ENCODE measurements at places on chromosomes 5 and 9.

DNA sequence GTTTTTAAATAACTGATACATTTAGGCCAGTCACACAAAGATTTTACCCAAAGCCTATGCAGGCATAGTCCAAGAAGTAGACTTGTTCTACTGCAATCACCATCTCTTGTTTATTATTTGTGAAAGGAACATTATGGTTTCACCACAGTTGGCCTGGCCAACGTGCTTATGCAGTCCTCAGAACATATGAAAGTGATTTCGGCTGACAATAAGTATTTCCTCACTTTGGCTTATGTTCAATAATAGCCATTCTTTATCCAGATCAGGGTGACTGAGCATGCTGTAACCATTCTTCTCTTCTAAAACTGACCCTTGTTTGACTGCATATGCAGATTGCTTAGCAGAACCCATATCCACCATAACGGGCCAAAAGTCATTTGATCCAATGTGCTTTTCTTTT, 76.6 kb upstream of the CCDC152 start:
- ATAC-seq: no peak

DNA sequence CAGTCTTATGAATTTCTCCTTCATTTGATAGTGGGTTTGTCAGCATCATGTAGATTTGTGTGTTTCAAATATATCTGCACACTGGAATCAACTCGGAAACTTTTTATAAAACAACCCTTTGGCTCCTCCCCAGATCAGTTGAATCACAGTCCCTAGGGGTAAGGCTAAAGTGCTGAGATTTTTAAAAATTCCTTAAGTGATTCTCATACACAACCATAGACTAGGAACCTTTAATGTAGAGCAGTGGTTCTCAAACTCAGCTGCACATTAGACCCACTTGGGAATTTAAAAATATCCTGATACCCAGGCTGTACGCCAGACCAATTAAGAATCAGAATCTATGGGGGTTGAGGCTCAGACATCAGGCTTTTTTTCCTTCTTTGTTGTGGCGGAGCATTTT, 17.5 kb upstream of the JAK2 start:
- ATAC-seq: no peak

GRCh38 chr9:38622288-38622674, 1.9 kb upstream of the ANKRD18A start:
- peak; percentile 13 for ATAC-seq

GRCh38 chr9:109269839-109270238, 51.0 kb downstream of the EPB41L4B start:
- ATAC-seq: no peak

DNA sequence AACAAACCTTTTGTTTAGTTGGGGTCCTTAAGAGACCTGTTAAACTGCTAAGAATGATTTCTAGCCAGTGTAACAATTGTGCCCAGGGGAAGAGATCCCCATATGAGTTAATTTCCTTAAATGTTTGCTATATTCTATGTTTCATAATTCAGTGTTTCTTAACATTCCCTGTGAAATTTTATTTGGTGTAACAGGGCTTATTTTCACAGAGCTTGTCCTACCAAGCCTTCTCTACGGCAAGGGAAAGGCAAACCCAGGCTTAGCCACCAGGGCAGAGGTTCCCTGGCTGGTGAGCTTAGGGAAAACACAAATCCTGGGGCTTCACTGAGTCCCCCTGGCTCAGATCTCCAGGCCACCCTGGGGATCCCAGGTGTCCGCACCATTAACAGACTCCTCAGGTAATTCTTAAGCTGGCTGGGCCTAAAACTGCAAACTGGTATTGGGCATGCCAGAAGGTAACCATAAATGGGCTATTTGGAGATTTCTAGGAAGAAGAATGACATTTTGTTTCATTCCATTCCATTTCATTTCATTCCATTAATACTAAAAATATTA, 17.0 kb upstream of the LCP2 start:
- no peak for ATAC-seq

- peak; percentile 8 for ATAC-seq
These were observed 60.5 kb downstream of the SIL1 start for GRCh38 chr5:139137697-139138096.

DNA sequence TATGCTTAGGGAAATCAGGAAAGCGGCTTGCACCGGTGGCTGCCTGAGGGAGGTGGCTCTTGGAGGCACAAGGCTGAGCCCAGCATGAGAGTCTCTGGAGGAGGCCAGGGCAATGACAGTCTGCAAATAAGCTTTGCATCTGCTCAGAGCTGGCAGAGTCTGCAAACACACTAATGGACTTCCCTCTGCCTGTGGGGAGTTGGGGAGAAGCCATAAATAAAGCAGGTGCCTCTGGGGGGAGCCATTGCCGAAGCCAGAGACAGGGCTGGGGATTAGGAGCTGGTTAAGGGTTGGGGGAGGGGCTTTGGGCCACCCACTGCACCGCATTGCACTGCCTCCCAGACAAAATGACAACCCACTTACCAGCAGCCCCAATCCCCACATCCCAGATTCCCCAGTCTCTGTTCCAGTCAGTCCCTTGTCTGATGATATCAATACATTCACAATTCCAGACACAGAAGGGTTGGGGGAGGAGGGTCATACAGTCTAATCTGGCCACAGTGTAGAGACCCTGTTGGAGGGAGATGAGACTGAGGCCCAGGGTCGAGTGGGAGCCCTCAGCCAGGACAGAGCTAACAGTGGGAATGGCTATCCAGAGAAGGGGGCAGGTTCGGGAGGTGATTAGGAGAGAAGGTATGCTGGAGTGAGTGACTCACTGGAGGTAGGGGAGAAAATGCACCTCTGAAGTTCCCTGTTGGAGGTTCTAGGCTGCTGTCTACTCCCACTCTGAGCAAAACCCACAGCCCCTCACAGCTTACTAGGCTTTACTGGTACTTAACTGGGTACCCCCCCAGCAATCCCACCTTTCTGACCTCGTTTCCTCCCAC, 53.7 kb downstream of the PAX5 start:
- peak; percentile 46 for ATAC-seq

DNA sequence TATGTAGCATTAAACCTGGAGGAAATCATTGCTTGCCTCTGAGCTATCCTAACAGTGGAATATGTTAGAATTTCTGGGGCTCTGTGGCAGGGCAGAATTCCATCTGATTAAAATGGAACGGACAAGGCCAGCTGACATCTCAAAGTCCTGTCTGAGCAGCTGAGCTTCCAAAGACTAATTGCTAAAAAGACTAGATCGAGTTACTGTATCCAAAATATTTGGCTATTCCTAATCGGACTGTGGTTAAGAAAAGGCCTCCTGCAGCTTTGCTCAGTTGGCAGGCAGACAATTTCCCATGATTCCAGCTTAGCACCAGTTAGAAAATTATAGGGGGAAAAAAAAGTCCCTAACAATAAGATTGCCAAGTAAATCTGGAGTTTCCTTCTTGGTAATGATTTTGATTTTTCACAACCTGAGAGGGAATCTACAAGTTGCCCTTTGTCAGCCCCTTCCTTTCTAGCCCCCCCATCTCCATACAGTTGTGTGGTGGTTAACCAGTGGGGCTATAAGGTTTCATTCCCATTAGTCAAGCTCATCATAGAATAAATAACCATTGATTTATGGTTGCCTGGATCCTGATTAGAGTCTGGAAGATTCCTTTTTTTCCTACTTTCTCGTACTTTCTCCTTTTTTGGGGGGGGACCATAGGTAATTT, 26.4 kb downstream of the PTGR1 start:
- no peak for ATAC-seq

DNA sequence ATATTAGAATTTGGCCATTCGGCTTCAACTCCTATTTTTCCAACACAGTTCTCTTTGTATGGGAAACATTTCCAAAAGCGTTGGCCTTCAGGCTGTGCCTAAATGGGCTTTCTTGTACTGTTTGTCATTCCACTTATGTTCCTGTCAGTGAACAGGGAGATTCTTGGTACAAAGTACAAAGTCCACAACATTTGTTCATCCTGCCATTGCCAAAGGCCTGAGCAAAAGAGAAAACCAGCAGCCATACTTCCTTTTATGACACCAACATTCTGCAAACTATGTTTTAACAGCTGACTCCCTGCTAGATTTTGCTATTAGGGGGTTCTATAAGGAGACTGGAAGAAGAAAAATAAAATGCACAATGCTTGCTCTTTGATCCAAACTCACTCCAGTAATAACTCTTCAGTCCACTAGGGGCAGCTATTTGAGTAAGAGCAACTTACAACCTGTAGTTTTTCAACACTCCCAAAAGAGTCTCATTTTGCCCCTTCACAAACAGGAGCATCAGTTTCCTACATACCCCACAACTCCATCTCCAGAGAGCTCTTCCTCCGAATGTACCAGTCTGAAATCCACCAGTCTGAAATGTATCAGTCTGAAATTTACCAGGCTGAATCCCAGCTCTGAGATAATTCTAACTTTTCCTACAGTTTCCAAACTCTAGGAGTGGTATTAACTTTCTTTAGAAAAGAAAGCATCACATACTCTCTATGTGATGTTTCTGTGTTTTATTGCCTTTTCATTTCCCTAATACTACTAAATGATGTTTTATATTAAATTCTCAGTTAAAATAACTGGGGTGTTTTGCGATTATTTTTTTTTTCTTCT, 693.8 kb downstream of the DNAH5 start:
- no peak for ATAC-seq

- ATAC-seq: no peak
These were observed 7.3 kb upstream of the SCAI start for GRCh38 chr9:125150349-125151245.

- ATAC-seq: no peak
These were observed 54.5 kb downstream of the DCP2 start for GRCh38 chr5:113031104-113031503.

- ATAC-seq: no peak
These were observed 245.3 kb upstream of the WWC1 start for GRCh38 chr5:168046163-168046562.

- ATAC-seq: no peak
These were observed 63.4 kb upstream of the SREK1 start for GRCh38 chr5:66080664-66081063.

Data from motor neuron (in vitro differentiated cells).